ENCODE measurements at places on chromosomes 7 and 10.
A peak's percentile ranks its signal among the peaks of the same experiment; 100 is the strongest.

- DNase-seq = no peak
Observed at GRCh38 chr7:87541648-87542047, 59.0 kb downstream of the ABCB1 start.

- no peak for DNase-seq
Observed at GRCh38 chr10:24349379-24350001, 140.6 kb downstream of the KIAA1217 start.

- no peak for DNase-seq
Observed at GRCh38 chr10:10515479-10516204, 502.0 kb upstream of the CELF2 start.

- DNase-seq = no peak
Observed at GRCh38 chr10:85045046-85045445, 716.7 kb downstream of the CCSER2 start.

GRCh38 chr7:112143136-112143535 is 63.1 kb downstream of the DOCK4 start:
- no peak for DNase-seq

DNA sequence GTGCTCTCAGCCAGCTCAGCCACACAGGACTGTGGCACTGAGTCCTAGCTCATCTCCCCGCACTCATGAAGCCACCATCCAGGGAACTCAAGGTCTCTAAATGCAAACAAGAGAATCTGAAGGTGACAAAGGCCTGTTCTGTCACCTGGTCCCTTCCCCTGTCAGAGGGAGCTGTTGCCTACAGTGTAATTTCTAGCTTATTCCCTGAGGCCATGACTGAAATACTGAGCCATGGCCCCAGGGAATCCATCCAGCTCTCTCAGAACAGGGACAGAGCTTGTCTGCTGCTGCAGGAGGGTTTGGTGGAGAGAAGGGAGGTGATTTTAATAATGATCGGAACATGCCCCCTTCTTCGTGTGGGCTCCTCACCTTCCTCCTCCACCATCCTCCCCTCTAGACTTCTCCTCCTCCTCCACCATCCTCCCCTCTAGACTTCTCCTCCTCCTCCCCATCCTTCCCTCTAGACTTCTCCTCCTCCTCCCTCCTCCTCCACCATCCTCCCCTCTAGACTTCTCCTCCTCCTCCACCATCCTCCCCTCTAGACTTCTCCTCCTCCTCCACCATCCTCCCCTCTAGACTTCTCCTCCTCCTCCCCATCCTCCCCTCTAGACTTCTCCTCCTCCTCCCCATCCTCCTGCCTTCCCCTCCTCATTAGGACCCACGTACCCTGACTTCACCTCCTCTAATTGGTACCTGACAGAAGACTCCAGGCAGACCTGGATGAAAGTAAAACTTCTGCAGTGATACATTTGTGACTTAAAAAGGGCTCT is 338.0 kb upstream of the MKI67 start:
- DNase-seq = peak; percentile 47

- DNase-seq = no peak
Observed at GRCh38 chr7:139680676-139681462, 96.9 kb downstream of the HIPK2 start.

- no peak for DNase-seq
Observed at GRCh38 chr10:27819781-27820531, 74.3 kb upstream of the MKX start.

DNA sequence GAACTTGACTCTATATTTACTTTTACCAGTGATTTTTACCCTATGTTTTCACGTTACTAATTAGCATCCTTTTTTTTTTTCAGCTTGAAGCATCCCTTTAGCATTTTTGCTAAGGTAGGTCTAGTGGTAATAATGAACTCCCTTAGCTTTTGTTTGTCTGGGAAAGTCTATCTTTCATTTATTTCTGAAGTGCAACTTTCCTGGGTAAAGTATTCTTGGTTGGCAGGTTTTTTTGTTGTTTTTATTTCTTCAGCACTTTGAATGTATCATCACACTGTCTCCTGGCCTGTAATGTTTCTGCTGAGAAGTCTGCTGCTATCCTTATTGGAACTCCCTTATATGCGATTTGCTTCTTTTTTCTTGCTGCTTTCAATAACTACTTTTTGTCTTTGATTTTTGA is 149.7 kb upstream of the HPS1 start:
- DNase-seq = no peak

GRCh38 chr10:123573236-123574108 is 92.7 kb upstream of the GPR26 start:
- peak; percentile 49 for DNase-seq

GRCh38 chr7:101702362-101702850 is 73.3 kb upstream of the MYL10 start:
- DNase-seq = no peak

GRCh38 chr10:31935678-31936077 is 7.0 kb upstream of the ARHGAP12 start:
- DNase-seq = no peak

- no peak for DNase-seq
Observed at GRCh38 chr7:12322284-12322902, 81.3 kb downstream of the VWDE start.

GRCh38 chr10:95253007-95253406 is 37.8 kb downstream of the PDLIM1 start:
- no peak for DNase-seq

- DNase-seq = no peak
Observed at GRCh38 chr10:45581216-45581549, 91.4 kb downstream of the ZFAND4 start.
